Stimulated activated CD4-positive, alpha-beta T cell treated with anti-CD3 and anti-CD28 coated beads, TNF-alpha, amount 100 ng/mL, for 1 hour (primary cell): ENCODE measurements at places on chromosomes 6 and 20.

GRCh38 chr6:130825772-130826441, 1.3 kb upstream of the SMLR1 start:
- DNase-seq: no peak

GRCh38 chr6:44762496-44762895, 375.0 kb downstream of the CDC5L start:
- no peak for DNase-seq

DNA sequence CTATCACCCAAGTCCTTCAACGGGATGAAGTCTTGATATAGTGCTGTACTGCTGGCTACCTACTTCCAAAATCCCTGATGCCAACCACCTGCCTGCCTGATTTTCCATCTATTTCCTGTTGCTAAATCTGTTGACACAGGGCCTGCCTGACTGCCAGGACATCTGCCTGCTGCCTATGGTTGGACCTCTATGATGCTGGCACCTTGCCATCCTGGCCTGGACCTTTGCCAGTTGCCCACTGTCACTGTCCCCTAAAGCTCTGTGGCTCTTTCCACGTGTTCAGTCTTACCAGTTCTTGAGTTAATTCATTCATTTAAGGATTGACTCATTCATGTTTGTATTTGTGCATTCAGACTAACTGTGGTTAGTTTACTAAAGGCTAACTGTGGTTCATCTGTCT, 9.2 kb upstream of the RGS17 start:
- DNase-seq: no peak

DNA sequence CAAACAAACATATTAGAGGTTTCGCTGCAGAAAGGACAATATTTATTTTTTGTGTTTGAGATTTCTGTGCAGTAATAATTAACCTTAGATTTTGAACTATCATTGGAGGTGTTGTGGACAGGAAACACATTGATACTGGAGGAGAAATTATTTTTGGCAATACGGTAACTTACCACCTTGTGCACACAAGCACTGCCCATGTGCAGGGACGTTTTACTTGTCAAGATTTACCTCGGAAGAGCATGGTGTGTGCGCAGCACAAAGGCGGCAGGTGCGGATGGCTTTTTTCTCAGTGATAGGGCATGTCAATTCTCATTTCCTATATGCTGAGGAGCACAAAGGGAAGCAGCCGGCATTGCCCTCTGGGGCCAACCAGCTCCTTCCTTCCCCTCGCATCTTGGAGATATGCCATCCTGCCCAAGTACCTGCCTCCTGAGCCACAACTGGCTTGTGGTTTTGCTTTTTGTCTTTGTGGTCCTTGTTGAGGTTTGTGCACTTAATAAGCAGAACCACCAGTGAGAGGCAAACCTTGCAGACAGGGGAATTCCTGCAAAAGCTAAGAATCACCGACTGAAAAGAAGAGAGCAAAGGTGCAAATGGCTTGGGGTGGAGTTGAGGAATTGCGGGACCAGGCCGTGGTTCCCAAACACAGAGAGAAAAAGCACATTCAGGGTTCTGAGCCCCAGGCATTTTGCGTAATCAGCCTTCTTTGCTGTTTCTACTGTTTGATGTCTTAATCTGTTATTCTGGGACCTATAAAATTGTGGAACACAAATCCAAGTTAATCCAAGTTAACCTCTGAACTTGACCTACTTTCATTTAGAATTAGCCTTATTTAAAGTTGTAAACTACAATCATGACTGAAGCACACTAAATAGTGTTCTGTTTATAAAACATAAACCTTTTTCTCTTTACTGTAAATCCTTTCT, 21.9 kb downstream of the SAMD5 start:
- DNase-seq: no peak

DNA sequence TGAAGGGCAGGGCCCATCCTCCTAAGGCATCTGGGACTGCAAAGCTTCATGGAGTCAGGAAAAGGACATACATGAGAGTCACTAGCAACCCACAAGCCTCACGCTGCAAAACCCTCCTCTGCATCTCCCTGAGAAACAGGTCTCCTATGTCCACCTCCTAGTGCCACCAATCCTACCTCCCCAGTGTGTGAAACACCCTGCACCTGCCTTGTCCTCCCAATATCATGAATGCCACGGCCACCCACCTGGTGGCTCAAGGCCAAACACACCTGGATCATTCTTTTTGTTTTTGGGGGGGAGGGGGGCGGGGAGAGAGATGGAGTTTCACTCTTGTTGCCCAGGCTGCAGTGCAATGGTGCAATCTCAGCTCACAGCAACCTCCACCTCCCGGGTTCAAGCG, 90.5 kb downstream of the ZMYND8 start:
- DNase-seq: no peak

GRCh38 chr6:19655744-19656143, 181.4 kb upstream of the ID4 start:
- no peak for DNase-seq

DNA sequence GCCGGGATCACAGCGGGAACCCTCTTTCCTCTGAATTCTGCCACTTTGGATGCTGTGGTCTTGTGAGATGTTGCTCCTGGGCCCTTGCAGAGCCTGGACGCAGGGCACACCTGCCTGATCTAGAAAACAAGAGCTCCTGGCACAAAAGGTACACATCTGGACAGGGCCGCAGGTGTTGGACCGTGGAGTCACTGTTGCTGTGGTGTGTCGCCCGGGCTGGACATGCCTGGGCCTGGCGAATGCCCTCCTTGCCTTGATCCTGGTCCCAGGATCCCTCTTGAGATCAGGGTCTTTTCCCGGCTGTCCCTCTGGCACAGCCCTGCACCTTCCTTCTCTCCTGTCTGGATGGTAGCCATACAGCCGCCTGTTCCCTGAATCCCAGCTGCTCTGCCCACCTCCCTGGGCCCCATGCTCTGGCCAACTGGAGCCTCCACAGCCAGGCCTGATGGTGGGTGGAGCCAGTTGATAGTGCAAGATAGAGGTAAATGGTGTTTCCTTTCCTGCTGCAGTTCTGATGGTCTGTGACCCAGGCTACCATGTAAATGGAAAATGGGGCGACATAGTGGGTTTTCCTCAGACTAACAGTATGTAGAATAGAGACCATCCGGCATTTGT, 5.0 kb downstream of the FOXP4 start:
- DNase-seq: no peak

DNA sequence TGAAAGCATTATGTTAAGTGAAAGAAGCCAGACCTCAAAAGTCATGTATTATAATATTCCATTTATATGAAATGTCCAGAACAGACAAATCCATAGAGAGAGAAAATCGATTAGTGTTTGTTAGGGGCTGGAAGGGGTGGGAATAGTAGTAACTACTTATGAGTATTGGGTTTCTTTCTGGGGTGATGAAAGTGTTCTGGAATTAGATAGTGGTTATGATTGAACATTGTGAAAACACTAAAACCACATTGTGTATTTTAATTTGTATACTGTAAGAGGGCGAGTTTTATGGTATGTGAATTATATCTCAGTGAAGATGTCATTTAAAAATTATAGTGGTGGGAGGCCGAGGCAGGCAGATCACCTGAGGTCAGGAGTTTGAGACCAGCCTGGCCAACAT, 52.0 kb upstream of the KIF13A start:
- no peak for DNase-seq

- DNase-seq: no peak
These were observed 381.2 kb downstream of the C6orf118 start for GRCh38 chr6:164928057-164928727.

GRCh38 chr6:4435981-4436445, 300.6 kb upstream of the ECI2 start:
- no peak for DNase-seq

GRCh38 chr6:30684386-30685156, 1.9 kb downstream of the PPP1R18 start:
- DNase-seq: no peak

- DNase-seq: no peak
These were observed 125.9 kb downstream of the ATXN1 start for GRCh38 chr6:16635291-16635809.

- no peak for DNase-seq
These were observed 14.5 kb downstream of the CSNK2A1 start for GRCh38 chr20:528923-529604.

- DNase-seq: no peak
These were observed 25.3 kb downstream of the SERAC1 start for GRCh38 chr6:158142789-158143188.

DNA sequence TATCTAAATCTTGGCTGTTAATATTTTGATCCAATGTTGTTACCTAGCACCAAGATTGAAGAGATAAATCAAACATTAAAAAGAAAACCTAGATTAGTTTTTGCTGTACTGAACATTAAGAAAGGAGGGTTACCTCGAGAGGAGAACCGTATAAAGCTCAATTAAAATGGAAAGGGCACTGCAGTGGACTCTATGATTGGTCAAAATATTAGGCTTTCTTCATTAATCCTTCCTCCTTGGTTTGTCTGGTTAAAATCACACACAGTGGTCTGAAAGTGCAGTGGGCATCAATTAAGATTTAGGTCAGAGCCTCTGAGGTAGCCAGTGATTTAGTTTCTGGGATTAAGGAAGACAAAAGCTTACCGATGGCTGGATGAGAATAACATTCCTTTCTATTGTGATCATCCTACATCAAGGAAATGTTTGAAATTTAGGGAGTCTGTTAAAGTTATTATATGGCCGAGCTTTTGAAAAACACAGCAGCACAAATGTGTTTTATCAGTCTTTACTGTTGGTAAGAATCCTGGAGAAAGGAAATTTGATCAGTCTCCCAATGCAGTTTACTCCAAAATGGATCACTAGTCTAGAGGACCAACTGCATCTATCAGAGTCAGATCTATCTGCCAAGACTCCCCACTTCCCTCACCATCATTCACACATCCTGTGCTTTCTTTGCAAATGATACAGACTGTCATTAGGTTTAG, 134.6 kb upstream of the NEDD9 start:
- no peak for DNase-seq

DNA sequence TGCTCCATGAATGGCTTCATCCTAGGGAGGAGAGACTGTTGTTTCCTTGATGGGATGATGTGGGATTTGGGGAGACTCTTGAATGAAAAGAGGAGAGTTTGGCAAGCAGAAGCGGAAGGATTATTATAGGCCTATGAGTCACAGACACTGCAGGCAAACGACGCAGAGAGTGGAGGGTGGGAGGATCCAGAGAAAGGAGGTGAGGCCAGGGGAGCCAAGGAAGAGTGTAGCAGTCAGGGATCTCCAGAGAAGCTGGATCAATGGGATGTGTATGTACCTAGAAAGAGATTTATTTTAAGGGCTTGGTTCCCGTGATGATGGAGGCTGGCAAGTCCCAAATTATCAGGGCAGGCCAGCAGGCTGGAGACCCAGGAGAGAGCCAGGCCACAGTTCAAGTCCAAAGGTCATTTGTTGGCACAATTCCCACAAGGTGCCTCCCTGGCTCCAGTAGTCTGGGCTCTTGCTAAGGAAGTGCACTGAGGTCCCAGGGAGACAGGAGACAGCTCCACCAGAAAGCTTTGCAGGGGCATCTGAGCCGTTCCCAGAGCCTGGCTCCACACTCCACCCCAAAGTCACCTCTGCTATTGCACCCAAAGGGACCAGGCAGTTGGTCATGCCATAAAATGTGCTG, 76.0 kb downstream of the ADTRP start:
- no peak for DNase-seq

- DNase-seq: no peak
These were observed 243.4 kb downstream of the TRDN start for GRCh38 chr6:123393331-123393730.

GRCh38 chr20:17431621-17432364, 99.4 kb downstream of the BFSP1 start:
- peak; percentile 29 for DNase-seq

GRCh38 chr6:129750360-129750759, 40.4 kb upstream of the ARHGAP18 start:
- DNase-seq: no peak

DNA sequence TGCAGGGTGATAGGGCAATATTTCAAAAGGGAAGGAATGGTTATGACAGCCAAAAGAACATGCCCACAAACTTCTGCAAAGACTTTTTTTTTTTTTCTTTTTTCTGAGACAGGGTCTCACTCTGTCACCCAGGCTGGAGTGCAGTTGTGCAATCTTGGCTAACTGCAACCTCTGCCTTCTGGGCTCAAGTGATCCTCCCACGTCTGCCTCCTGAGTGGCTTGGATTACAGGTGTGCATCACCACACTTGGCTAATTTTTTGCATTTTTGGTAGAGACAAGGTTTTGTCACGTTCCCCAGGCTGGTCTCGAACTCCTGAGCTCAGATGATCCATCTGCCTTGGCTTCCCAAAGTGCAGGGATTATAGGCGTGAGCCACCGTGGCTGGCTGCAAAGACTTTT, 117.6 kb upstream of the ADGRF1 start:
- no peak for DNase-seq

GRCh38 chr20:41716436-41716835, 98.3 kb upstream of the CHD6 start:
- DNase-seq: no peak

- DNase-seq: no peak
These were observed 107.2 kb upstream of the SCGN start for GRCh38 chr6:25544833-25545232.

DNA sequence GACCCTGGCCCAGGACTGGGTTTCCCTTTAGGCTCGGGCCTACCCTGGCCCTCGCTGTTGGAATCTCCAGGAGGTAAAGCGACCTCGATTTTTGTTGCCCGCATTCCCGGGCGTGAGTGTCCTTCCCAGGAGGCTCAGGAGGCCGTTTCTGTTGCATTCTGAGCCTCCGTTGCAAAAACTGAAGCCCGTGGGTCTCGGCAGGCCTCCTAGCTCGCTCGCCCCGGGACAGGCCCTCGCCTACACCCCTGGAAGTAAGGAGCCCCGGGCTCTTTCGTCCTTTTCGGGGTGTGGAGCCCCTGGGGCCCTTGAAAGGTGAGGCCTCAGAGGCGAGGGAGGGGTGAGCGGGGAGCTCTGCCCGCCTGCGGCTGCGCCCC, 2.3 kb downstream of the NR2E1 start:
- no peak for DNase-seq

DNA sequence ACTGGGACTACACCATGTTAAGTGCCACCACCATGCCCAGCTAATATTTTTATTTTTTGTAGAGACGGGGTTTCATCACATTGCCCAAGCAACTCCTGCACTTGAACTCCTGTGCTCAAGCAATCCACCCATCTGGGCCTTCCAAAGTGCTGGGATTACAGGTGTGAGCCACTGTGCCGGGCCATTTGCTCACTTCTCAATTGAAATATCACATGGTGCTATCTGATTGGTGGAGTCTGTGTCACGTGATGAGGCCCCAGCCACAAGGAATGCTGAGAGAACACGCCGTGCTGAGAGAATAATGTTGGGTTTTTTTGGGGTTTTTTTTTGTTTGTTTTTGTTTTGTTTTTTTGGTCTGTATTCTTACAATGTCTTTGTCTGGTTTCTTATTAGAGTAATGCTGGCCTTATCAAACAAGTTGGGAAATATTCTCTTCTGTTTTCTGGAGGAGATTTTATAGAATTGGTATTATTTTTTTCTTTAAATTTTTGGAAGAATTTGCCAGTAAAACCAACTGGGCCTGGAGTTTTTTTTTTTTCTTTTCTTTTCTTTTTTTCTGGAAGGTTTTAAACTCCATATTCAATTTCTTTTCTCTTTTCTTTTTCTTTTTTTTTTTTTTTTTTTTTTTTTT, 183.2 kb upstream of the KCNG1 start:
- no peak for DNase-seq

GRCh38 chr20:37877832-37878772, 24.8 kb upstream of the VSTM2L start:
- no peak for DNase-seq

GRCh38 chr20:57498425-57499400, 26.2 kb downstream of the CTCFL start:
- DNase-seq: no peak

GRCh38 chr6:110327391-110327790, 30.8 kb downstream of the METTL24 start:
- DNase-seq: no peak

- DNase-seq: peak; percentile 52
These were observed 108.4 kb downstream of the RTN4IP1 start for GRCh38 chr6:106520711-106521401.
